Fibroblast of skin of left biceps (primary cell): ENCODE measurements at places on chromosomes 11 and 22.

- DNase-seq: no peak
Observed at GRCh38 chr11:122656631-122657101, 1.1 kb downstream of the UBASH3B start.

GRCh38 chr22:31363885-31364465, 17.8 kb upstream of the PATZ1 start:
- DNase-seq: no peak

- no peak for DNase-seq
Observed at GRCh38 chr11:14150878-14151277, 188.4 kb downstream of the SPON1 start.

GRCh38 chr11:33891714-33892327, at the start of gene LMO2:
Gene LMO2, minus strand, starts transcription at chr11:33892076. Its CDS starts 22,360 bp downstream, at chr11:33869716.
- DNase-seq: no peak

GRCh38 chr11:58963551-58964104, 24.3 kb downstream of the GLYATL1 start:
- peak; percentile 36 for DNase-seq

- DNase-seq: no peak
Observed at GRCh38 chr11:35142481-35143075, 3.6 kb downstream of the CD44 start.

GRCh38 chr11:128483211-128483788, 104.1 kb downstream of the ETS1 start:
- no peak for DNase-seq

DNA sequence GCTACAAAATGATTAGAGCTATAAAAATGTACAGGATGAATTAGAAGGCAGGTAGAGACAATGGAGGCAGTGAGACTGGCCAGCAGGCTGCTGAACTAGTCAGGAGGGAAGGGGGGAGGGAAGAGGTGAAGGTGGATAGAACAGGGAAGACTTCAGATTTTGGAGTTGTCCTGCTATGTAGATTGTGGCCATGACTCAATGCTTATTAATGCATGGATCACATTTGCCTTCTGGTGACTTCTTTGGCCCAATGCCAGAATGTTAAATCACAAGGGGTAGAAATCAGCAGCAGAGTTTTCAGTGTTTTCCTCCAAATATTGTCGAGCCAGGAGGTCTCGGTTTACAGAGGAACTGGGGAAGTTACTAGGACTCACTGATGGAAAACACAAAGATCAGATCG, 346.6 kb downstream of the AASDHPPT start:
- peak; percentile 89 for DNase-seq

DNA sequence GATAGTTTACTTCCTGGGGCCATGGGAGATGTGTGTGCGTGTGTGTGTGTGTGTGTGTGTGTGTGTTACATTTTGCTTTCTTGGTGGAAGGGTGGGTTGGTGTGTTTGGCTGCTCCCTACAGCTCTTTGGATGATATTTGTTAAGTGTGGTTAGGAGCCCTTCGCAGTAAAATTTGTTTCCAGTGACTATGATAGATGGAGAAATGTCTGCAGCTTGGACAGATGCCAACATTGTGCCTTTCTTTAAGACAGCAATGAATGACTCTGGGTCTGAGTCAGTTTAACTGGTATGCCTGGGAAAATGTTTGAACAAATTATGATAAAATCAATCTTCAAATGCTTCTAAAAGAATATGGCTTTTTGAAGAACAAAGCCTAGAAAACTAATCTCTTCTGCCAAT, 102.7 kb upstream of the TRPC6 start:
- peak; percentile 28 for DNase-seq

- DNase-seq: no peak
Observed at GRCh38 chr11:1224491-1225385, 1.9 kb downstream of the MUC5B start.

DNA sequence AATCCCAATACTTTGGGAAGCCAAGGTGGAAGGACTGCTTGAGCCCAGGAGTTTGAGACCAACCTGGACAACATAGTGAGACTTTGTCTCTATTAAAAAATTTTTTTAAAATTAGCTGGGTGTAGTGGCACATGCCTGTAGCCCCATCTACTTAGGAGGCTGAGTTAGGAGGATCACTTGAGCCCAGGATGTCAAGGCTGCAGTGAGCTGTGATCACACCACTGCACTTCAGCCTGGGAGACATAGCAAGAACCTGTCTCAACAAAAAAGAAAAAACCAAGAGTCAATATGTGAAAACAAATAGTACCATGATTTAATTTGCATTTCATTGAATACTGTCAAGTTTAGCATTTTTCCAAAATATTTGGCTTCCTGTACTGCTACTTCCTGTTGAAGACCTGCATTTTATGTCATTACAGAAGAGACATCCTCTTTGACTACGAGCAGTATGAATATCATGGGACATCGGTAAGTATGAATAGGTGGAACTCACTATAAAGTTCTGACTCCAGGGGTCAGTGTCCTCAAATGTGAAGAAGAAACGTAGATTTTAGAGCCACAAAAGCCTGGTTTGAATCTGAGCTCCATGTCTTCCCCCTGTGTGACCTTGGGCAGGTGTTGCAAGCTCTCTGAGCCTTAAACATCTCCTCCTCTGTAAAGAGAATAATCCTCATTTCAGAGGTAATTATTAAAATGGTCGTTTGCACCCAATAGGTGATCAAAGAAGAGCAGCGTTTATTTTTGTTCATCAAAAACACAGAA, 16.0 kb downstream of the CDC45 start:
- DNase-seq: no peak

- DNase-seq: no peak
Observed at GRCh38 chr22:19566279-19567156, 42.3 kb upstream of the CLDN5 start.

DNA sequence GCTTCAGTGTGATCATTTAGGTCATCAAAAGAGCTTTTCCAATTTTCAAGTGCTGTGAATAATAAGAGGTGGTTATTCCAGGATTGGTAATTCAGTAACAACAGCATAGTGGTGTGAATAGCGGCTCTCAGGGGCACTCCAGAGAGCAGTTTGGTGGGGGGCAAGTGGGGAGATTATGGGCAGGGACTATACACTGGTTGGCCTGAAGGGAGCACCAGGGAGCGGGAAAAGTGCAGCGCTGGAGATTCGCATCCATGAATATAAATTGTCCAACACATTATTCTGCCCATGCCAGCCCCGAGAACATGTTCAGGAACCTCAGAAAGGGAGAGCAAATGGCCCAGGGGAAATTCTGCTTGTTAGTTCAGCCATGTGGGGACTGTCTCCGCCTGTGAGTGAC, 37.9 kb downstream of the OR6Q1 start:
- DNase-seq: no peak

DNA sequence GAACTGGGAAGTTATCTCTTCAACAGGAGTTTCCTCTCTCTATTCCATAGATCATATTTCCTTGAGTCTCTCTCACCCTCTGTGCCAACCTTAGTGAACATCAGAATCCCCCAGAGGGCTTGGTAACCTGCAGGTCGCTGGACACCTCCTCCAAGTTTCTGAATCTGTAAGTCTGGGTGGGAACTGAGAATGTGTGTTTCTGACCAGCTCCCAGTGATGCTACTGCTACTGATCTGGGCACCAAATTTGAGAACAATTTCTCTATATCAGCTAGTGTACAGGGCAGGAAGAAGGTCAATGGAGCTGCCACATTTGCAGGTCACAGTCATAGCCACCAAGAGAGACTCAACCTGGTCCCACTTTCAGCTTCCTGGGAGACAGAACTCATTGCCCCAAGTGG, 62.9 kb downstream of the RCN1 start:
- no peak for DNase-seq

DNA sequence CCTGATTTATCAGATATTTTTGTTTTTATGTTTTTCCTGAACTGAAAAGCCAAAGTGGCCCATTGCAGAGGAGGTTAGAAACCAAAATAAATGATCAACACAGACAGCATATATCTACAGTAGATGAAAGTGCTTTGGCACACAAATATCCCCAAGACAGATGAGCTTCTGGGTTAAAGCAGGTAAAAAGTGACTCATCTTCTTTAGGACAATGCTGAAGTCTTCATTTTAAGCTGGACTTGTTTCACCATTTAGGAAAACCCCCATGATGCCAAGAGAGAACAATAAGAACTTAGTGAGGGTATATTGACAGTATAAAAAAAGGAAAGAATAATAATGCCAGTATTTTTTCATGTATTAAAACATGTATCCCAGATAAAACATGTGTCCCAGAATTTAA, 100.8 kb upstream of the OR9G4 start:
- DNase-seq: no peak

GRCh38 chr11:75341612-75342011, 9.8 kb downstream of the ARRB1 start:
- DNase-seq: no peak

DNA sequence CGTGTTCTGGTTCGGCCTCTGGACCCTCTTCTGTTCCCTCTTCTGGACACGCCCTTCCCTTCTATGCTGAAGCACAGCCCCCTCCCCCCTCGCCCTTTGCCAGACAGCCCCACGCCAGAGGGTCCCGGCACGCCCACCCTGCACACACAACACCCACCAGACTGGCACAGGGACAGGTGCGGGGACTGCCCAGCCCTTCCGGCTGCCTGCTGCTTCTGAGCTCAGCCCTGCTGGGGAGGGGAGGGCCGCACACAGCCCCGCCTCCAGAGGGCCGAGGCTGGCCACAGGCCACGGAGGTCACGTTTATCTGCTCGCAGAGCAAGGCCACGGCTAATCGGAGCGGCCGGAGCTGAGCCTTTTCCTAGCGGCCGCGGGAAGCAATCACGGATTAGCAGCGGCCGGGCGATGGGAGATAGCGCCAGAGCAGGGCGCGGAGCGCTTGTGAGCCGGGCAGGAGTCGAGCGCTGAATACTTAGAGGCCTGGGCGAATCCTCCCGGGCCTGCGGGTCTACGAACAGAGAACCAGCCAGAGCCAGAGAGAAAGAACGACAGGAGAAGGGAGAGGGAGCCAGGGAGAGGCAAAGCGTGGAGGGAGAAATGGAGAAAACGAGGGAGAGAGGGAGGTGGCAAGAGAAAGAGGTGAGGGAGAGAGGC, 21.5 kb downstream of the OTUB1 start:
- no peak for DNase-seq

GRCh38 chr11:128488471-128488870, 98.9 kb downstream of the ETS1 start:
- peak; percentile 85 for DNase-seq

GRCh38 chr22:40599731-40600130, 36.8 kb downstream of the MRTFA start:
- no peak for DNase-seq

DNA sequence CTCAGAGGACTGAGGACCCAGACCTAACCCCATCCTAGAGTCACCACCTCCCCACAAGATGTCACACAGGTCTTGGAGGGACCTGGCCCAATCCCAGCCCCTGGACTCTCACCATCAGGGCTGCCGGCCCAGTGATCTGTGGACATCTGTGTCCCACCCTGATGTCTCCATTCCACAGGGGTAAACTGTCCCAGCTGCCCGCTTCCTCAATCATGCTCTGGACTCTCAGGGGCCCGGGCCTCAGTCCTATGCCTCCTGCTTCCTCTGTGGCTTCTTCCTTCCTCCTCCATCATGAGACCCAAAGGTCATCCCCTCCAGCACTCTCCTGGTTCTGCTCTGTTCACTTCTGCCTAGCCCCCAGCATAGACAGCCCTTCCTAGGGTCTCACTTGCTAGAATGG, 32.2 kb downstream of the ARAP1 start:
- no peak for DNase-seq

DNA sequence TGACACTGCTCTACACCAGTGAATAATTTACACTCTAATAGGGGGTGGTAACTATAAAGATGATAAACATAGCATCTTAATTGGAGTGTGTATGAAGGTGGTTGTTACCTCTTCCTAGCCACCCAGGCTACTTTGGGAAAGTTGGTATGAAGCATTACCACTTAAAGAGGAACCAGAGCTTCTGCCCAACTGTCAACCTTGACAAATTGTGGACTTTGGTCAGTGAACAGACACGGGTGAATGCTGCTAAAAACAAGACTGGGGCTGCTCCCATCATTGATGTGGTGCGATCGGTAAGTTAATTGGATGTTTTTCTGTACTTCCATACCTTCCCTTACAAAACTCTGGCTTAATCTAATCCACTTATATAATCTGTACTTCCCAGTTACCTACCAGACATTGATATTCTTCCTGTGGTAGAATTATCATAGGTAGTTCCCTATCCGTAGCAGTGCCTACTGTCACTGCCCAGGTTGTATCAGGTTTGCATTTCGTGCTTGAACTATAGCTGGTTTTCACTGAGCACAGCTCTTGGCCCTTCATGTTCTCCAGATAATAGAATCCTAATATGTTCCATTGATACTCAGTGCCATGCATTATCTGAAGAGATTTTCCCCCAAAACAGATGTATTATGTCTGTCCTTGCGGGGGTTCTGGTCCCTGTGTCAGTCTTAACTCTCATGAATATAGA, 2.2 kb downstream of the RPL27A start:
- no peak for DNase-seq

- DNase-seq: no peak
Observed at GRCh38 chr11:65903068-65903481, 2.9 kb upstream of the FOSL1 start.

DNA sequence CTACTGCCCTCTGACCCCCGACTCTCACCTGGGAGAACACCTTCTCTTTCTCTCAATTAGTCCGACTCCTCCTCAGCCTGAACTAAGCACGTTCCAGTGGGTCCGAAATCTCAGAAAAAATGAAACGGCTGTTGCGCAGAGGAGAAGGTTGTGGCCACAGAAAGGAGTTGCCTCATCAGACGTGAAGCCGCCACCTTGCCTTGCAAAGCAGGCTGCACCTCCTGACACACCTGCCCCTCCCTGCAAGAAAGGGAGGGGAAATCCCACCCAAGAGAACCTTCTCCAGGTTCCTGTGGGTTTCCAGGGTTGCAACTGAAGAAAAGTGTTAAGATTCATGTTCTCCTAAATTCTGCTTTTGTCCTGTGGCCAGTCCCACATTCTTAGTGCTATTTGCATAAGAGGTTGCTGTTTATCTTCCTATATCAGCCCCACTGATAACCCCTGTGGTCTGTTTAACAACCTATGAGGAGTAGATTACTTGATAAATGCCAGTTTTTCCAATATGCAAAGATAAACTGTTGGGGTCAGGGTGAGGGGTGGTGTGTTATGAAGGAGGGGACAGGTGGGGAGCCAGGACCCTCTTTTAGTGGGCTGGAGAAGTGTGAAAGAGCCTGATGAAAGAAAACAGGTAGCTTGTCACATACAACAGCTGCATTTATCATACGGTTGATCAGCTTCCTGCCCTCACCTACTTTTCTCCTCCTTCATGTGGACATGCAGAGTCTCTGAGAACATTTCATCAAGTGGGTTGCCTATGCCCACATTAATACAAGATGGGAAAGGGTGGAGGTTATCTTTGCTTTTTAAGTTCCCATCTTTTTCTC, 18.2 kb downstream of the ZBTB16 start:
- DNase-seq: no peak

- no peak for DNase-seq
Observed at GRCh38 chr11:78111298-78111697, 28.1 kb downstream of the ALG8 start.
